ENCODE measurements at places on chromosomes 13 and 19.

- peak; percentile 57 for DNase-seq
Observed at GRCh38 chr19:5624018-5624663, 1.3 kb downstream of the SAFB start.

DNA sequence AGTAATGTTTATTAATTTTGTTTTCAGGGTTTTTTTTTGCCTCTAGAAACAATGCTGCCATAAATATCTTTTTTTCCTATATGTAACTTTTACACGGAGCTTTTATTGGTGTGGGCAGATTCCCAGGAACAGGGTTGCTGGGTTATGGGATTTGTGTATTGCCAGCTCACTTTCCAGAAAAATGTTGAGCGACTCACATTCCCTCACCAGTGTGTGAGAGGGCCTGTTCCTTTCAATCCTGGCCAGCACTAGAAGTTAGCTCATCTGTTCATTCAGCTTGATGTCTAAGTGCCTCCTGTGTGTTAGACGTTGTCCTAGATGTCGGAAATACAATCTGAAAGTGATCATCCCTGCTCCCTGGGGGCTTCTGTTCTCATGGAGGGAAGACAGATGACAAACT is 2.6 kb downstream of the ZNF71 start:
- no peak for DNase-seq

GRCh38 chr13:29621051-29621800 is 25.7 kb upstream of the SLC7A1 start:
- DNase-seq, result no peak

GRCh38 chr19:5621311-5621944 is 1.1 kb downstream of the SAFB2 start:
- DNase-seq, result no peak

DNA sequence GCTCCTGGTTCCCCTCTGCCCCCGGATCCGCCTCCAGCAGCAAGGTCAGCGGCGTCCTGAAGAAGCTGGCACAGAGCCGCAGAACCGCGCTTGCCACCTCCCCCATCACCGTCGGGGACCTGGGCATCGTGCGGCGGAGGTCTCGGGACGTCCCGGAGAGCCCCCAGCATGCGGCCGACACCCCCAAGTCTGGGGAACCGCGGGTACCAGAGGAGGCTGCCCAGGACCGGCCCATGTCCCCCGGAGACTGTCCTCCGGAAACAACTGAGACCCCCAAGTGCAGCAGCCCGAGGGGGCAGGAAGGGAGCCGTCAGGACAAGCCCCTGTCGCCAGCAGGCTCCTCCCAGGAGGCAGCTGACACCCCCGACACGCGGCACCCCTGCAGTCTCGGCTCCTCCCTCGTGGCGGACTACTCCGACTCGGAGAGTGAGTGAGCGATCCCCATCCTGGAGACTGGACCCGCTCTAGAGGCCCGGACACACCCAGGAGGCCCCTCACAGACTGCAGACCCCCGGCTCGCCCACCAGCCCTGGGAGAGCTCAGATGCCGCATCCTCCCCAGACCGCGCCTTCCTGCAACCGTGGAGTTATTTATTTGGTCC is 1.6 kb upstream of the MRI1 start:
- no peak for DNase-seq

GRCh38 chr13:87311165-87311564 is 360.0 kb upstream of the SLITRK5 start:
- no peak for DNase-seq

DNA sequence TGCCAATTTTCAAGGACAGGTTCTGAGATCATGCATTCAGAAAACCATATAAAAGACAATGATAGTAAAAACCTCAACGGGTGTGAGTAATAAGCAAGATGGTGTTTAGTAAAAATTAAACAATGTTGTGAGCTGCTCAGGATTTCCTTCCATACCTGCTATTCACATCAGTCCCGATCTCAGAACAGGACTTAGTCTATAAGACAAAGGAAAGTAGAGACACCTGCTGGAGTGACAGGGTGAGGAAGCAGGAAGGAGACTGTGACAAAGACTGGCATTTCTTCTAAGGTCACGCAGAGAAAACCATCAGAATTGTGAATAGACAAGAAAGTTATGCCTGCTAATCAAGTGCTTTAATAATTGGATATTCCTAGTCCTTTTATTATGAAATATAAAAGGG is 648.0 kb downstream of the DACH1 start:
- no peak for DNase-seq

GRCh38 chr19:2888731-2889224 is 11.9 kb upstream of the ZNF57 start:
- no peak for DNase-seq

DNA sequence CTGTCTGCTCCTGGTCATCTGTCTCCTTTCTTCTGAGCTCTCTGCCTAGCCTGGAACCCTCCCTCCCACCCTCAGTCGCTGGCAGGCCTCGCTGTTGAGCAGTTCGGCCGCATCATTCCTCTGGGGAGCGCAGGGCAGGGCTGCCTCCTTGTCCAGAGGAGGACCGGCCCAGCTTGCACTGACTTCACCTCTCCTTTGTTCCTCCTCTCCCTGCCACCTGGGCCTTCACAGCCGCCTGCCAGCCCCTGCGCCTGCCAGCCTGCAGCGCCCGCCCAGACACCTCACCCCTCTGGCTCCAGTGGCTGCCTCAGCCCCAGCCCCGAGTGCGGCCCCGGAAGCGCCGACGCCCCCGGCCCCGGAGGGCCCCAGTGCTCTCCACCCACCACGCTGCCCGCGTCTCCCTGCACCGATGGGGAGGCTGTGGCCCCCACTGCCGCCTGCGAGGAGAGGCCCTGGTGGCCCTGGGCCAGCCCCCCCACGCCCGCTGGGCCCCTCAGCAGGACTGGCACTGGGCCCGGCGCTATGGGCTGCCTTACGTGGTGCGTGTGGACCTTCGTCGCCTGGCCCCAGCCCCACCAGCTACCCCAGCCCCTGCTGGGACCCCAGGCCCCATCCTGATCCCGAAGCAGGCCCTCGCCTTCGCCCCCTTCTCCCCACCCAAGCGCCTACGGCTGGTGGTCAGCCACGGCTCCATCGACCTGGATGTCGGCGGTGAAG is 7.2 kb downstream of the KMT5C start:
- DNase-seq, result no peak

DNA sequence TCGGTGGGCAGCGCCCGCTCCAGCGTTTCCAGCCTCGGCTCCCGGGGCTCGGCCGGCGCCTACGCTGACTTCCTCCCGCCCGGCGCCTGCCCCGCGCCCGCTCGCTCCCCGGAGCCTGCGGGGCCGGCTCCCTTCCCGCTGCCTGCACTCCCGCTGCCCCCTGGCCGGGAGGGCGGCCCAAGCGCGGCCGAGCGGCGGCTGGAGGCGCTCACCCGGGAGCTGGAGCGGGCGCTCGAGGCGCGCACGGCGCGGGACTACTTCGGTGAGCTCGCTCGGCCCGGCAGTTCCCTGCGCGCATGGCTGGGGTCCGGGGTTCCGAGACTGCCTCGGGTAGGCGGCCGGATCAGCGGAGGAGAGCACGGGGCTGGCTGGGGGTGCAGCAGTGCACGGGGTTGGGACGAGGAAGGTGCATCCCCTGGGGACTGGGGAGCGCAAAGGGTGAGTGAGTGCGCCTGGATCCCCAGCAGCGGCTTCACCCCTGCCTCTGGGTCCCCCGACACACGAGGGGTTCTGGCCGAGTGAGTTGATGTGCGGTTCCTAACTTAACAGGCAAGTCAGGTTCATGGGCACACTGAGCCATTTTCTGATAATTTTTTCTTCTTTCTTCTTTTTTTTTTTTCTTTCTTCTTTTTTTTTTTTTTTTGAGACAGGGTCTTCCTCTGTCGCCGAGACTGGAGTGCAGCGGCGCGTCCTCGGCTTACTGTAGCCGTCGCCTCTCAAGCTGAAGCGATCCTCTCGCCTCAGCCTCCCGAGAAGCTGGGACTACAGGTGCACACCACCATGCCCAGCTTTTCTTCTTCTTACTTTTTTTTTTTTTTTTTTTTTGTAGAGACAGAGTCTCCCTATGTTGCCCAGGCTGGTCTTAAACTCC is 1.1 kb downstream of the WTIP start:
- DNase-seq, result peak; percentile 38

DNA sequence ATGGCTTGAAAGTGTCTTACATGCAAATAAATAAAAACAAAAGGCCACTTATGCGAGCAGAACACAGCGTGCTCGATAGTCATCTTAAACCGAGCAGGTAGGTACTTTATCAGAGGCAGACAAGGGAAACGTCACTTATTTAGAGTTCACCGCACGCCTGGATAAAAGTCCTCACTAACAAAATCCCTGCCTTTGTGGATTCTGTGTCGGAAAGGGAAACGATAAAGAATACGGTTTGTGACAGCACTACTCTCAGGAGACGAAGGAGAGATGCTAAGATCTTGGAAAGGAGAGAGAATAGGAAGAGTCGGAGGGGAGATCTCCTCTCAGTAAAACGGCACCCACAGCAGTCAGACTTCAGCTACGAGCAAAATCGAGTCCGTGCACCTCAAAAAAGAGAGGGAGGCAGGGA is 581 bp downstream of the RCBTB1 start:
- no peak for DNase-seq

- peak; percentile 42 for DNase-seq
Observed at GRCh38 chr19:41324921-41325639, 15.1 kb downstream of the CCDC97 start.

DNA sequence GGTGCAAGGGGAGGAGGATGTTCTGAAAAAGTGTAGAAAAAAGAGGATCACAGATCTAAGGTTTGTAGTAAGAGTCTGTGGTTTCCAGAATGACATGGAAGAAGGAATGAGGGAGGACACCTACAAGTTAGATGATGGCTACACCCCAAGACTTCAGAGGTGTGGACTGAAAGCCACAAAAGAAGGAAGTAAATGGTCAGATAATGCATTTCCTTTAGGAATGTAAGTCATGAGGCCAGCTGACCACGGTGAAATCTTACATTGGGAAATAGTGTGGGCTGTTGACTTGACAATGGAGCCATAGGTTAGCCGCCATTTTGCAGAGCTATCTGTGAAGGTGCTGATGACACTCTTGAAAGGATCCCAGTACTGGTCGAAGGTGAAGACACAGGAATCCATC is 25.3 kb upstream of the FBXO27 start:
- DNase-seq, result no peak

- DNase-seq, result no peak
Observed at GRCh38 chr13:25707726-25708125, 336.0 kb downstream of the ATP8A2 start.

- no peak for DNase-seq
Observed at GRCh38 chr13:110177790-110178189, 129.2 kb downstream of the COL4A1 start.

DNA sequence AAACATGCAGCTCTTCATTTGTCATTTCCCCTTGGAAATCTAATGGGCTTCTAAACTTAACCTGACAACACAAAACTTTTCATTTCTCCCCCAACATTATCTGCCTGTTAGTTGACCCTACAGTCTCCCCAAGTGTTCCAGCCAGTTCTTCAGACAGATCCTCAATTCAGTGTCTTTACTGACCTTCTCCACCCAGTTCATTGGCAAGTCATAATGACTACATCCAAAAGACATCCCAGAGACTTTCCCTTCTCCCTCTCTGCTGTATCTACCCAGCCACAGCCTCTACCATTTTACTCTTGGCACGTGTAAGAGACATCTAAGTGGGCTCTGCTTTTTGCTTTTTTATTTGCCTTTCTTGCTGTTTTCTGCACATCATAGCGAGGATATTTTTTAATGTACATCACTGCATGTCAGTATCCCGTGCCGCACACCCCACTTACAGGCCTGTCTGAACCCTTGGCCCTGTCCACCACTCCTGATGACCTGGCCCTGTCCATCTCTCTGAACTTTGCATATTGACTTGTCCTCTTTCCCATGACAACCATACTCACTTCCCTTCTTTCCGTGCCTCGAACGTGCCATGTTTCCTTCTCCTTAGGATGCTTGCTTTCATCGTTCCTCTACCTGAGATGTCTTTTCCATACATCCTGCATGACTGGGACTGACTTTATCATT is 391.9 kb downstream of the IRS2 start:
- no peak for DNase-seq

GRCh38 chr19:46772170-46773017 is 16.0 kb downstream of the SLC1A5 start:
- peak; percentile 51 for DNase-seq

DNA sequence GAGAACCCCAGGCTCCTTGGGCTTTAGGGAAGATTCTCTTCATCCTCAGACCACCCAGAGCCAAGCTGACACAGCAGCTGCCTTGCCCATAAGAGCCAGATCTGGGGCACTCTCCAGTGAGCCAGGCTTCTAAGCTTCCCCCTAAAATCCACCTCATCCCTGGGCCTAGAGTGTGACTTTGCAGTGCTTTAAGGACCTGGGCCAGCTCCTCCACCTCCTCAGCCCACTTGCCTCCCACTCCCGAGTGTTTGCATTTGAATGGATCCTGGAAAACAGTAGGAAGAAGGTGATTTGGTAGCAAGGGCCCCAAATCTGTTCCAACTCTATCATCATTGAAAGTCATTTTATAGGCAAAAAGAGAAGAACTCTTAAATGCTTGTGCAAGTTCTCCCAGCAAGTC is 108.7 kb upstream of the UBL3 start:
- DNase-seq, result no peak

GRCh38 chr13:93635616-93636032 is 409.0 kb downstream of the GPC6 start:
- DNase-seq, result peak; percentile 85

GRCh38 chr13:34312578-34312977 is 494.6 kb downstream of the RFC3 start:
- no peak for DNase-seq

GRCh38 chr19:38606131-38606530 is 11.6 kb downstream of the MAP4K1 start:
- DNase-seq, result no peak

DNA sequence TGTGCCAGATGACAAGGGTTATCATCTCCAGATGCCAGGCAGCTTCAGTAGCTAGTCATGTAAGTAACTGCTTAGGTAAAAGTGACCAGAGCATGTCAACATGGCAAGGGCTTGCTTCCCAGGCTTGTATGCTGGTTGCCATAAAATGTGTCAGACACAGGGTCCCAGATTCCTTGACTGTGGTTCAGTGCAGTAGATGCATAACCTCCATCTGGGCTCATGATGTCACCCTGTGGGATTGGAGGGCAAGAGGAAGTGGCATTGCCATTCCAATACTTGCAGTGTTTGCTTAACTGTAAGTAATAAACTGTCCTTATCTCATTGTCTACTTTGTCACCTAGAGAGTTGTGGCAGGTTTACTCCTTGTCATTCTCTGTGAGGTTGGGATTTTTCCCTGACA is 226.8 kb downstream of the PCDH17 start:
- DNase-seq, result no peak

GRCh38 chr19:36097036-36097435 is 13.9 kb upstream of the OVOL3 start:
- no peak for DNase-seq

- peak; percentile 97 for DNase-seq
Observed at GRCh38 chr13:33207615-33207961, 78.0 kb downstream of the STARD13 start.

DNA sequence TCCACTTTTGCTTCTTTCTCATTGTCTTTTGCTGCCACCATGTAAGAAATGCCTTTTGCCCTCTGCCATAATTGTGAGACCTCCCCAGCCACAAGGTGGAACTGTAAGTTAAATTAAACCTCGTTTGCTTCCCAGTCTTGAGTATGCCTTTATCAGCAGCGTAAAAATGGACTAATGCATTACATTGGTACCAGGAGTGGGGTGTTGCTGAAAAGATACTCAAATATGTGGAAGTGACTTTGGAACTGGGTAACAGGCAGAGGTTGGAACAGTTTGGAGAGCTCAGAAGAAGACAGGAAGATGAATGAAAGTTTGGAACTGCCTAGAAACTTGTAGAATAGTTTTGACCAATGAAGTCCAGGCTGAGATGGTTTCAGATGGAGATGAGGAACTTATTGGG is 115.2 kb downstream of the B3GLCT start:
- no peak for DNase-seq

- no peak for DNase-seq
Observed at GRCh38 chr13:68708336-68708908, 1399.2 kb upstream of the ATXN8OS start.
